Left kidney (tissue), 8 donors: ENCODE measurements at places on chromosomes 7 and 10. TPM values are rescaled to one million over a fixed set of nuclear protein-coding genes. Genes with fewer than 3 reads are reported as not detected.

- no peak for DNase-seq
These were observed 49.9 kb upstream of the TMEM248 start for GRCh38 chr7:66871076-66871475.

DNA sequence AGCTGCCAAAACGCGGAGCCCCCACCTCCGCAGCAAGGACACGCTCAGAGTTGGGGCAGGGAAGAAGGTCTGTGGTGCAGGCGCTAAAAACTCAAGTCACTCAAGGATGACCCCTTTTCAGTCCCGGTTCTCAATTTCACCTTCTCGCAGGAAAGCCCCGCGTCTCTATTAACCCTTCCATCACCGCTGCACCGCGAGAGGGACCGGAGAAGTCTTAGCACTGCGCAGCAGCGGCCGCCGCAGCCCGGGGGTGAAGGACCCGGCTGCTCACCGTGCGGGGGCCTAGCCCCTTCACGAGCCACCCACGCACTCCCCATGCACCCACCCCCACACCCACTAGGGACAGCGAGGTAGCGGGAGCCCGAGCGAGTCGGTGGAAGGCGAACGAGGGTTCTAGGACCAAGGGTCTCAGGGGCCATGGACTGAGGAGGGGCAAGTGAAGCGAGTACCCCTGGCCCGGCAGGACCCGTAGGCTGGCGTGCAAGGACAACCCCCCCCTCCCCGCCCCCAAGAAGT is 162.9 kb downstream of the SH3PXD2A start:
- no peak for DNase-seq

DNA sequence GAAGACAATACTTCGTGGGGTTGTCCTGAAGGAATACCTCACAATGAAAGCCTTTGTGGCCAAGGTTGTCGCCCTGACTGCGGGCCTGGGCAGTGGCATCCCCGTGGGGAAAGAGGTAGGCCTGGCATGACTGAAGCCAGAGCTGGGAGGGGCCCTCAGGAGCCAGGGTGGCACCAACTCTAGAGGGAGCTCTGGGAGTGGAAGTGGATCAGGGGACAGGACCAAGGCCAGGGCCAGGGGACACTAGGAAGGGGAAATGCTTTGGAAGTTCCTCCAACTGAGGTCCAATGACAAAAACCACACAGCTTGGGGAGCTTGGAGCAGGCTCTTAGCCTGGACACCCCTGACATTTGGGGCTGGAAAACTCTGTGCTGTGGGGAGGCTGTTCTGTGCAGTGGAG is 5.8 kb downstream of the CLCN1 start:
- no peak for DNase-seq

DNA sequence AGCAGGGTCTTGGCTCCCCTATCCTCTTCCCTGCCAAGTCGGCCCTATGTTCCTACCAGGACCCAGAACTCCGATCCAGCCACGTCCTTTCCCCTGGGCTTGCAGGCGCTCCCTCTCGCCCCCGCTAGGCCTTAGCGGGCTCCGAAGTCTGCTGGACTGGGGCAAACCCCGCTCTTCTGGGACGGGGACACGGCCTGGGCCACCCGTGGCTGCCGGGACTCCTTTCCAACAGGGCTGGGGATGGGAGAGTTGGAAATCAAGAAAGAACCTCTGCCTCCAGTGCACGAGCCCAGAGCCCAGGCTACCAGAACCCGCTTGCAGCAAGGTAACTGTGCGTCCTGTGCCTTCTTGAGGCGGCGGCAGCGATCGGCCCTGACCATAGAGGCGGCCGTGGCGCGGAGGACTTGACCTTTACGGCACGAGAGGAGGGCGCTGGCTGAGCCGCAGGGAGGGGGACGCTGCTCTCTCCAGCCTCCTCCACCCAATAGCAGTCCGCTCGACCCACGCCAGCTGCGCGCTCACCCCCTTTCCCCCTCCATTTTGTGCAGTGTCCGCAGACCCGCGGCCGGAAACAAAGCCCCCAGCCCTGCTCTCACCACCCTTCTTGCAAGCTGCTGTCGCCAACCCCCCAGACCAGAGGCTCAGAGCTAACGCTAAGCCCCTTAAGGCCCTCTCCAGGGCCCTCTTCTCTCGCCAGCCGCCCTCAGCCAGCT is 7.0 kb upstream of the HOXA11 start:
- no peak for DNase-seq

DNA sequence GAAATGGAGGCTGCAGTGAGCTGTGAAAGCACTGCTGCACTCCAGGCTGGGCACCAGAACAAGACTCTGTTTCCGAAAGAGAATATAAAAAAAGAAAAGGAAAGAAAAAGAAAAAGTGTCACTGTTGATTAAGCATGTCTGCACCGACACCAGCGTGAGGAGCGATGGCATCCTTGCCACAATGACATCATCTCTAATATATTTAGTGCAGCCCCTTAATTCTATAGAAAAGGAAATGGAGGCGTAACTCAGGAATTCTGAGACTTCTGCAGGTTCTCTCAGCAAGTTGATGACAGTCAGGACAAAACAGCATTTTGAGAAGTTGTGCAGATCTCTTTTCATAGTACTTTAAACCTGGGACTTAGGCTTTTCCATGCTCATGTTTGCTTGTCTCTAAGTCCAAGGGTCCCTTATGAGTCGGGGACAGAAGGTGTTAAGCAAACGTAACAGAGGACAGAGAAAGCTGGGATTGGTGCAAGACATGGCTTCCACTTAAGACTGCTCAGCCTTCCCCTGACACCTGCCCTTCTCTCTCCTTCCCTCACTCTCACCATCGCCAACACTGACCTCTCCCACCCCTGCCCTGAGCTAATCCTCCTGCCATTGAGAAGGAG is 16.9 kb upstream of the ANKRD1 start:
- DNase-seq: no peak

- DNase-seq: no peak
These were observed 166.8 kb upstream of the TBX20 start for GRCh38 chr7:35420656-35421055.

GRCh38 chr10:3110782-3111620 is 43.7 kb downstream of the PFKP start:
- DNase-seq: no peak

DNA sequence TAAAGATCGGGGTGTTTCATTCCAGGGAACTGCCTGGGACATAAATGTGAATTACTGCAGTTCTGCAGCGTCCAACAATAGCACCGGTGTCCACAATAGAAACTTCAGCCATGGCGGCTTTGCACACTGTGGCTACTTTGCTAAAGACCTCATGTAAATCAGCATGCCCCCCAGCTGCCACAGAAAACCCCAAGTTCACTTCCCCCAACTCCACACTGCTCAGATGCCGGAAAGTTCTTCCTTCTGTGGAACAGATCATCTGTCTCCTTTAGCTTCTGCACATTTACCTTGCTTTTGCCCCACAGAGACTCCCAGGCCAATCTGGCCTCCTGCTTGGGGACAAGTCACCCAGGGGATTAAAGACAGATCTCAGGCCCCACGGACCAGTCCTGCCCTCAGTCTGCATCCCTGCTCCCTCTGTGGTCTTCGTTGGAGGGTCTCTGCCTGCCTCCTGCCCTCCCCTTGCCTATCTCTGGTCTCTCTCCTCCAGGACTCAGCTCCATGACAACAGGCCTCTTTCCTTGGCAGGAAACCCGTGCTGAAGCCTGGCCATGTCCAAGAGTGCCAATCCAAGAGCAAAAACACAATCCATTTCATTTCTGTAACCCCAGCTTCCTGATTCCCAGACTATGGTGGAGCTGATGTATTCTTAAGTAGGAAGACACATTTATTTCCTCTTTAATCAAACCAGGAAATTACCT is 403.2 kb downstream of the RPS24 start:
- DNase-seq: no peak

DNA sequence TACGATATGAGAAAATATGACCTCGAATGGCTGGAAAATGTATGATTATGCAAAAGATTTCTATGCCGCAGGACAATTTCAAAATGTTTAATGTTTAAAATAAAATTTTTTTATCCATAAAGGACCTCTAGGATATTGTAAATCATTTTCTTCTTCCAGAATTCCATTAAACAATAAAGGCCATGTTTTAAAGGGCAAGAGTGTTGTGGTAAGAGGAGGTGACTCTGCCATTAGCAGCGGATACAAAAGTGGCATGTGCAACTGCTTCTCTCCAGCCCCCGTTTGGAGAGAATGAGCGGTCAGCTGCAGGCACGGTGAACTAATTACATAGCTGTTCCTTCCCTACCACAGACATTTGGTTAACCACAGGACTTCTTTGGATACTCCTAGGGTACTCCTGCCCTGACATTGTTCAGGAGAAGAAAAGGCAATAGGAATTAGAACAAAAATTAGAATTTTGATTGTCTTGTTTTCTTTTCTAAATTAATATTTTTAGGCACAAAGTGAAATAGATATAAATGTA is 63.8 kb downstream of the HBP1 start:
- DNase-seq: no peak

DNA sequence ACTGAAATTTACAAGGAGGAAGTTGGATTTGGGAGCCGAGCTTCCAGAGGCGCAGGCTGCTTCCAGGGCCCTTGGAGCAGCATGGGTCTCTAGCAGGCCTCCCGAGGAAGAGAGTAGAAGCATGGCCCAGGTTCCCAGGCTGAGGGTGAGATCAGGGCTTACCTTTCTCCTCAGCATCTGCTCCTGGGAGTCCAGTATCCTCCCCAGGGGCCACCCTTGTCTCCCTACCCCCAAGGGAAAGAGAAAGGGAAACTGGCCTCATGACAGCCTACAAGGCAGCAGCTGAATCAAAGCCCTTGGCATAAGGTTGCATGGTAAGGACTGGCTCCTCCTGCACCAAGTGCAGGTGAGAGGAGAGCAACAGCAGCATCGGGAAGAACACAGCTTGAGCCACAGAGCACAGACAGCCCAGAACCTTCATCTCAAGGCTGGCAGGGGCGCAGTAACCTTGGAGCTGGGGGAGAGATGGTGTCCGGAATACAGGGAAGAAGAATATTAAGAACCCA is 114.5 kb downstream of the MARCHF5 start:
- DNase-seq: no peak

- DNase-seq: no peak
These were observed 348.7 kb upstream of the ZMIZ1 start for GRCh38 chr10:78720091-78720490.

DNA sequence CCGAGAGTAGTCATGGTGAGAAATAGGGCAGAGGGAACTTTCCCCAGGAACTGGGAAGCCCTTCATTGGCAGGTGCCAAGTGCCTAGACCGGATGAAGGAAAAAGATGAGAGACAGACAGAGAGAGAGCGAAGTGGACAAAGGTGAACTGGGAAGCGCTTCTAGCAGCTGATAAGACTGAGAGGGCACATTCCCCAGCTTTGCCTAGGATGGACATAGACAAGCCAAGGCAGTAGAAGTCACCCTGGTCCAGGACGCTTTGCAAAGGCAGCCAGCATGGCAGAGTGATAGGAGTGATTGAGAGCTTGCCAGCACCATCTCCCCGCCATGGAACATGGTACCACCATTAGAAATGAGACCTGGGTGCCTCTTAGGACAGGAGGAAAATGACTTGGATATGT is 372.8 kb upstream of the MGMT start:
- no peak for DNase-seq

DNA sequence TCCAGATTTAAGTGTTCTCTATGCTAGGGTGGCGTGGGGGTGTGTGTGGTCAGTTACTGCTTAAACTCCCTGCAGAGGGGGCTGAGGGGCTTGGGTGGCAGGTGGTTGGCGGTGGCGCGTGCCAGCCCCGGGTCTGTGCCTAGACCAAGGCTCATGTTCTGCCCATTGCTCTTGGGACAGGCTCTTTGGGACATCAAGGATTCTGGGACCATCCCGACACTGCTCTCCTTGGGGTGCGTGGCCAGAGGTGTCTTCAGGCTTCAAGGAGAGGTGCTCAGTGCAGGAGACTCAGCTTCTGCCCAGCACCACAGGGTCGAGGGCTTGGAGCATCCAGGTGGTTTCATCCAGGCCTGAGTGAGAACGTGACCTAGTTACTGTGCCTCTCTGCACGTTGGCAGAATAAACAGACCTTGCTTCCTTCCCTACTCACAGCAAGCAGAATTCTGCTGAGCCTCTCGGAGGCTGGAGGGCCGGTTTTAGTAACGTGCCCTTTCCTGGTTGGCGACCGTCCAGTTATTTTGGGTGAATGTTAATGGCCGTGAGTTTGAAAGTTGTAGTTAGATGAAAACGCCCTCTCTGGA is 39.9 kb downstream of the CAMK1D start:
- DNase-seq: no peak

DNA sequence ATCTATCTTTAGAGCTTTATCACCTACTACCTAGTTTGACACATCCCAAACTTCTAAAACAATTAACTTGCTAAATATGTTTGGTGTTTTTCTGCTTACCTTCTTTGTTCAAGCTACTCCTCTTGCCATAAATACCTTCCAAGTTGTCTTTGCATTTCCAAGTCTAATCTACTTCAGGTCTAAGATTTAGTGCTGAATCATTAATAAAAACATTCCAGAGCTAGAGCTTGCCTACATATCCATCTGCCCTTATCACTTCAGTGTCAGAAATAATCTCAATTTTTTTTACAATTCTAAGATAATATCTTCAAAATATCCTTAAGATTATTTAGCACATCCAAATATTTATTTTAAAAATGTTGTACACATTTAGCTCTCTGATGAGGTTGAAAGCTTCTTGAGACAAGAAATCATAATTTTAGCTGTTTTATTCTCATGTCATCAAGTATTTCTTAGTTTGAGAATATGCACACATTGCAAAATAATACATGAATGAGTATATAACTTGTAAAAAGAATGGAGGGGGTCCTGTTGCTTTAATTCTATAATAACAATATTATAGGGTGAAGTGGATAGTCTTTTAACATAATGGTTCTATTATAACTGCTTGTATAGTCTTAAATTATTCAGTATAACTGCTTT is 466.3 kb downstream of the SEMA3D start:
- no peak for DNase-seq

DNA sequence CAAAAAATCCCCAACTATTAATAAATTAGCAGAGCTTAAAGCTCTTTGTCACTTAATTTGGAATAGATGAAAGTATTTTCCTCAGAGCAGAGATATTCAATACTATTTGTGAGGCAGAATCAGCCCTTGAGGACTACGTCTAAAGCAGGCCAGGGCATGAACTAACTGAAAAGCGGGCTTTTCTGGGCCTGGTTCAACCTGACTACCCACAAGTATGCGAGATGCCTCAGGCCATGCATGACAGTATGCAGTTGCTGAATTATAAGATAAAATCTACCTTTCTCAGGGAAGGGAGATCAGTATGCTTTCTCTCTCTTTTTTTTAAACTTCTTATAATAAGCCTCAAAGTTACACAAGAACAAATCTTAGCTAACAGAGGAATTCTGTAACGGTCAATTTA is 20.1 kb downstream of the TMEM168 start:
- DNase-seq: peak; percentile 43

GRCh38 chr10:52437205-52437646 is 123.1 kb downstream of the DKK1 start:
- no peak for DNase-seq

- no peak for DNase-seq
These were observed 1.8 kb downstream of the SUFU start for GRCh38 chr10:102505462-102506115.

The NRG3 gene
- polyA plus RNA-seq: 18.0 TPM

The CFAP46 gene
- 7.4 TPM for polyA plus RNA-seq

The CALHM3 gene
- polyA plus RNA-seq: not detected

The ST8SIA6 gene
- polyA plus RNA-seq: 1.7 TPM

The WNT8B gene
- 0.85 TPM for polyA plus RNA-seq

The TLL2 gene
- polyA plus RNA-seq: 0.78 TPM

The KCNK18 gene
- not detected for polyA plus RNA-seq

The WDR86 gene
- polyA plus RNA-seq: 38.8 TPM

The NKX2-3 gene
- not detected for polyA plus RNA-seq

The PNLIPRP3 gene
- polyA plus RNA-seq: not detected
